ENCODE measurements at places on chromosomes 2 and 18. TPM values are rescaled to one million over a fixed set of nuclear protein-coding genes. Genes with fewer than 3 reads are reported as not detected.

- DNase-seq = no peak
These were observed 83.0 kb upstream of the RAB6C start for GRCh38 chr2:129896226-129897100.

DNA sequence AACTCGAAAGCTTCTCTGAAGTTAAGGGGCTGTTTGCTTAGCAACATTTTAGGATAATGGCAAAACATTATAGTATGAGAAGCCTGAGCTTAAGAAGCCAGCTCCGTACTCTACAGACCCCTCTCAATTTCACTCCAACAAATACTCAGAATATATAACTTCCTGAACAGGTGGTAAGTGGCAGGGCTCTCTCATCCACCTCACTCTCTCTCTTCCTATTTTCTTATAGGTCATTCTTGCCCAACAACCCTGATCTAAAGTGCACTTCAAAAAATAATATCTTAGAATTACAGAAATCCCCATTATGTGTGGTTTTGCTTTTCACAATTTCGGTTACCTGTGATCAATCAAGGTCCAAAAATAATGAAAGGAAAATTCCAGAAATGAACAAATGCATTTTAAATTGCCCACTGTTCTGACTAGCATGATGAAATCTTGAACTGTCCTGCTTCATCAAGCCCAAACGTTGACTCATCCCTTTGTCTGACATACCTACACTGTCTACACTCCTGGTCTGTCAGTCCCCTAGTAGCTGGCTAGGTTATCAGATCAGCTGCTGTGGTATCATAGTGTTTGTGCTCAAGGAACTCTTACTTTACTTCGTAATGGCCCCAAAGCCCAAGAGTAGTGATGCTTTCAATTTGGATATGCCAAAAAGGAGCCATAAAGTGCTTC is 122.8 kb upstream of the COL5A2 start:
- no peak for DNase-seq

DNA sequence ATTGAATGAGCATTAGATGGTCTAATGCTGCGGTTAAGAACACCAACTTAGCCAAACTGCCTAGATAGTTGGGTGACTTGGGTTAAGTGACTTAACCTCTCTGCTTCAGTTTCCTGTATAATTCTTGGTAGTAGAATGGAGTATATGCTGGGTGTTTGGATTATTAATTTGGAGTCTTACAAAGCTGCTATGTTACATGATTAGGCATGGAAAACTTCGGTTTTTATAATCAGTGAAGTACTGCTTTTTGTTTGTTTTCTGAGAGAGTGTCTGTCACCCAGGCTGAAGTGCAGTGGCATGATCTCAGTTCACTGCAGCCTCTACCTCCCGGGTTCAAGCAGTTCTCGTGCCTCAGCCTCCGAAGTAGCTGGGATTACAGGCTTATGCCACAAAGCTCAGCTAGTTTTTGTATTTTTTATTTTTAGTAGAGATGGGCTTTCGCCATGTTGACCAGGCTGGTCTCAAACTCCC is 4.5 kb downstream of the RPL37A start:
- no peak for DNase-seq

GRCh38 chr2:18104595-18105224 is 226.2 kb downstream of the KCNS3 start:
- no peak for DNase-seq

GRCh38 chr2:213189001-213189899 is 37.8 kb upstream of the IKZF2 start:
- DNase-seq = peak; percentile 6

DNA sequence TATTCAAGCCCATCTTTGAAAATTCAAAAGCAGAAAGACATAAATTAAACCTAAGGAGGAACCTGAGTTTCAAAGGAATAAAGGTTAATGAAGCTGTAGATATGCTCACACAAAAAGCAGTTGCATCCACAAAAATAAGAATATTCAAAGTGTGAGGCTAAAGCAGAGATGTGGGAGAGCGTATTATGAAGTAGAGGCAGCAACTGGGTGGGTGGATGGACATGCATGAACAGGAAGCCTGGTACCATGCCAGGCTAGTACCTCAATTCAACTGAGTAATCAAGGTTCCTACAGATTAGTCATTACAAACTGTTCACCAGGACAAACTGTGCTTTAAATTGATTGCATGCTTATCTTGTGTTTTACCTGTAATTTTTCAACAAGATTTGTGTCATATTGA is 330.0 kb upstream of the PKDCC start:
- DNase-seq = no peak

GRCh38 chr18:916562-916961 is 11.9 kb downstream of the ADCYAP1 start:
- no peak for DNase-seq

- no peak for DNase-seq
These were observed 146.0 kb upstream of the SOX11 start for GRCh38 chr2:5546181-5546580.

DNA sequence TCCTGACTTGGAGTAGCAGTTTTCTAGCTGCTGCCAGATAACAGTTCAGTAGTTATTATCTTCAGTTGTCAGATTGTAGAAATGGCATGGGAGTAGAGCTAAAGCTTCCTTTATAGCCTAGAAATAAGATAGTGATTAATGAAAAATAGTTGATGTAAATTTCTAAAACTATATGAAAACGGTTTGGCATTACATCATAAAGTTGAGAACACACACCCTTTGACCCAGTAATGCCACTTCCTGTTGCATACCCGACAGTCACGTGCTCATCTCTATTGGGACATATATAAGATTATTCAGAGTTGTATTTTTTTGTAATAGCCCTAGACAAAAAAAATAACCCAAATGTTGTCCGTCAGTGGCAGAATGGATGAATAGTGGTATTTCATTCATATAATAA is 39.4 kb upstream of the ASB1 start:
- no peak for DNase-seq

- DNase-seq = no peak
These were observed 49.4 kb downstream of the SLC66A2 start for GRCh38 chr18:79902075-79902474.

- no peak for DNase-seq
These were observed 60.1 kb upstream of the YWHAQ start for GRCh38 chr2:9690716-9691498.

DNA sequence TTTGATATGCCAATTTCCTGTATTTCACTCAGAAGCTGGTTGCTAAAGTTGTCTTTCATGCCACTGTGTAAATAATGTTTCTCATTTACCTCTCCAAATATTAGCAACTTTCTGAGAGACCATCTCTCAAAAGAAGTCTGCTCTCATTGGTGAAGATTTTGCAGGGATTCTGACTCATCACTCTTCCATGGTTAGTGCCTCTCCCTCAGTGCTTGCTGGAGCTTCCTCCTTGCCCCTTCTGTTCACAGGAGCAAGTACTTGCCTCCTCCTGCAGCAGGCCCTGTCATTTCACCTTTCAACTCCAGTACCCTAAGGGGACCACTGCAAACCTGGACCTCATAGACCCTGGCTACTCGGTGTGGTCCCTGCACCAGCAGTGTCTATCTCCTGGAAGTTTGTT is 168.8 kb downstream of the ZNF385B start:
- no peak for DNase-seq

The HAUS1 gene
- total RNA-seq = 129 TPM

The ZNF892 gene
- 2.0 TPM for total RNA-seq

Data from H4 (cell line).